Mucosa of descending colon (tissue), 3 donors: ENCODE measurements at places on chromosomes 4 and X.

DNA sequence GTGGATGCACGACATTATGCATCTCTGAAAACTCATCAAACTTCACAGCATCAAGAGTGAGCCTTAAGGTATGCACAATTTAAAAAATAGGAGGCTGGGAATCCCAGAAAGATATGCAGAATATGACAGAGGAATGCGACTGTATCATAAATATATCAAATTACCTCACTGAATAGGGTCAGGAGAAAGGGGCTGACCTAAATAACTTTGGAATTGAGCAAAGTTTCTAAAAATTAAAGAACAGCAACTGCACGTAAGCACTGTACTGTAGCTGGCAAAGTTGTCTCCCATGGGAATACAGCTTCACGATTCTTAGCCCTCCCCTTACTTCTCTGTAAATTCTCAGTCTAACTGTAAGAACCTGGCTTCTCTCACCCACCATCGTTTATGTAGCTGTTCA is 397.4 kb upstream of the ZFP42 start:
- DNase-seq: no peak

DNA sequence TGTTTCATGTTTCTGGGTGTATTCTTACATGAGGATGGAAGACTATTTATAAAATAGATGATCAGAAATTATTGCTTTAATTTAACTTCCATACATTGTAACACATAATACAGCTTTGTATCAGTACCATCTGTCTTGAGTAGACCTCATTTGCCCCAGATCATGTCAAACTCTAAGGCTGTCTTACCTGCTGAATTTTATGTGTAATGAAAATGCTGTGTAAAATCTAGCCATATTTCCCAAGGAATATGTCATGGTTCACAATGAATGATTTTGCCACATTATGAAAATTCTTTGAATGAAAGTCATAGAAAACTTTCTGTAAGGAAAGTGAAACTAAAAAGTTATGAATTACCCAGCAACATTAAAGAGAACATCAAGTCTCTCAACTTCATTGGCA is 7.4 kb downstream of the BDH2 start:
- no peak for DNase-seq

- DNase-seq: no peak
These were observed 11.8 kb upstream of the SMIM43 start for GRCh38 chr4:121776610-121777401.

DNA sequence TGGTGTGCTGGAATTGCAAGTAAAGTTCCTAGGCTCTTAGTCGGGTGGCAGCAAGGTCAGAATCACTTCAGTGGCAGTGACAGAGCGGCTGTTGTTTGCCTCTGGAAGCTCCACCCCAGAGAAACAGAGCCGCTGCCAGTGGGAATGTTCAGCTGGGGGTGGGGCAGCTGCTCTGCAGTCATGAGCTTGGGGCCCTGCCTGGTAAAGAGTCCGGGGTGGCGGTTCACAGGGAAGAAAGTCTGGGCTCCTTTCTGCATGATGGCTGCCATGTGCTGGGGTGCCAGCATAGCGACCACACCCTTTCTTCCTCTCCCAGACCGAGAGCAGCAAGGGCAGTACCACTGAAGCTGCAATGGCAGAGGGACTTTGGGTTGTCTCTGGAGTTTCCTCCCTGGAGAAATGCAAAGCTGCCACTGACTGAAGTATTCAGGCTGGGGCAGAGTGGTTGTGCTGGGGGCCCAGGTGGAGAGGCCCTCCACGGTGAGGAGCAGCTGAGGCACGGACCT is 108.8 kb upstream of the CENPE start:
- no peak for DNase-seq

DNA sequence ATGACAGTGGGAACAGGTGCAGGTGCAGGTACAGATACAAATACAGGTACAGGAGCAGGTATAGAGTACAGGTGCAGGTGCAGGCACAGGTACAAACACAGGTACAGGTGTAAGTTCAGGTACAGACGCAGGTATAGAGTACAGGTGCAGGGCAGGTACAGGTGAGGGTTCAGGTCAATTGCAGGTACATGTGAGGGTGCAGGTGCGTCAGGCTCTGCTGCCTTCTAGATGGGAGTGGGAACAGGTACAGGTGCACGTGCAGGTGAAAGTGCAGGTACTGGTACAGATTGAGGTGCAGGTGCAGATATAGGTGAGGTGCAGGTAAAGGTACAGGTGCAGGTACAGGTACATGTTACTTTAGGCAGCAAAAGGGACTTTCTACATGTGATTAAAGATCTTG is 85.7 kb downstream of the CRLF2 start:
- DNase-seq: no peak

DNA sequence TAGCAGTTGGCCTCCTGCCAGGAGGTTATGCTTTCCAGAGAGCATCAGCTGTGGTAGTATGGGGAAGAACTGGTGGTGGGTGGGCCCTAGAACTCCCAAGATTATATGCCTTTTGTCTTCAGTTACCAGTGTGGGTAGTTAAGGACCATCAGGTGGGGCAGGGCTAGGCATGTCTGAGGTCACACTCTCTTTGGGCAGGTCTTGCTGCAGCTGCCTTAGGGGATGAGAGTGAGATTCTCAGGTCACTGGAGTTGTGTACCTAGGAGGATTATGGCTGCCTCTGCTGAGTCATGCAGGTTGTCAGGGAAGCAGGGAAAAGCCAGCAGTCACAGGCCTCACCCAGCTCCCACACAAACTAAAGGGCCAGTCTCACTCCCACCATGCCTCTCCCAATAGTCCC is 172.9 kb upstream of the GYPA start:
- no peak for DNase-seq

- DNase-seq: no peak
These were observed 15.9 kb upstream of the INTU start for GRCh38 chr4:127616898-127617297.

GRCh38 chrX:135295238-135295943 is 13.9 kb upstream of the ETDC start:
- DNase-seq: peak; percentile 28
